ENCODE measurements at places on chromosomes 3 and 15.

- DNase-seq = no peak
Measured at GRCh38 chr3:187256051-187256616, 35.4 kb downstream of the MASP1 start.

GRCh38 chr3:33482111-33482521, 41.9 kb upstream of the UBP1 start:
- no peak for DNase-seq

DNA sequence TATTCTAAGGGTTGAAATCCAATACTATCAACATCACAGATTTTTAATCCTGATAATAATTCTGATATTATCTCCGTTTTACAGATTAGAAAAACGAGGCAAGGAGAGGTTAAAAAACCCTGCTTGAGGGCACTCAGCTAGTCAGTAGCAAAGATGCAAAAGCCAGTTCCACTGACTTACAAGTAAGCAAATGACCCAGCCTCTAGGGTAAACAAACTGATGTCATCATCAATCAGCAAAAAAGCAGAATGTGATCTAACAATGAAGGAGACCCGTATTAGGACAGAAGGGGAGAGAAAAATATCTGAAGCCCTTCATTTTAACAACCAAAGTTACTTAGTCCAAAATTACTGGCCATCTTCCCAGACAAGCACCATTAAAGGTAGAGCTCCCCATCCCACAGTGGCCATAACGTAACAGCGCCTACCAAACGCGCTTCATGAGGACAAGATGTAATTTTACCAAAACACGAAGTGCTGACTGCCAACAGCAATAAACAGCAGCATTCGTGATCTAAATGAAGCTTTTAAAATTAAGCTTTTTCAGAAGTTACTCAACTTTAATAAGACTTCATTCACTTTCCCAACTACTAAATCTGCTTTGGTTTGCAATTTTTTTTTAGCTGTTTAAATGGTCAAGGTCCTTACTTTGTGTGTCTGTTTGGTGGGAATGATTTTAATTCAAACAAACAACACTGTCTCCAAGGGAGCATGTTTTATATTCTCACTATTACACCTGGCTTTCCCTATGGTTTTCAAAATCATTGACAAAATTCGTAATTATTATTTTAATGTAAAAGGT, 176.6 kb downstream of the OSBPL10 start:
- DNase-seq = no peak

DNA sequence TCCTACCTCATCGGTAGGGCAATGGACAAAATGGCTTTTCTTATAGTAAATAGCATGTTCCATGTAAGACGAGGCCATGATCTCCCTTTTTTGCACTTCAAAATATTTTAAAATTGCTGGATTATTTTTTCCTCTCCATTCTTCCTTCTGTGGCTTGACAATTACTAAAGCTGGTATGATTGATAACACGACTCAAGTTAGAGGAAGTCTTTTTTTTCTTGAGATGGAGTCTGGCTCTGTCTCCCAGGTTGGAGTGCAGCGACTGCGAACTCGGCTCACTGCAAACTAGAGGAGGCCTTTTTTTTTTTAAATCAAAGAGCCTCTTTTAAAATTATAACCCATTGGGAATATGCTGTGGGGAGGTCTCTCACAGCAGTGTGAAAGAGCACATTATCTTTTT, 124.5 kb upstream of the TBL1XR1 start:
- no peak for DNase-seq

DNA sequence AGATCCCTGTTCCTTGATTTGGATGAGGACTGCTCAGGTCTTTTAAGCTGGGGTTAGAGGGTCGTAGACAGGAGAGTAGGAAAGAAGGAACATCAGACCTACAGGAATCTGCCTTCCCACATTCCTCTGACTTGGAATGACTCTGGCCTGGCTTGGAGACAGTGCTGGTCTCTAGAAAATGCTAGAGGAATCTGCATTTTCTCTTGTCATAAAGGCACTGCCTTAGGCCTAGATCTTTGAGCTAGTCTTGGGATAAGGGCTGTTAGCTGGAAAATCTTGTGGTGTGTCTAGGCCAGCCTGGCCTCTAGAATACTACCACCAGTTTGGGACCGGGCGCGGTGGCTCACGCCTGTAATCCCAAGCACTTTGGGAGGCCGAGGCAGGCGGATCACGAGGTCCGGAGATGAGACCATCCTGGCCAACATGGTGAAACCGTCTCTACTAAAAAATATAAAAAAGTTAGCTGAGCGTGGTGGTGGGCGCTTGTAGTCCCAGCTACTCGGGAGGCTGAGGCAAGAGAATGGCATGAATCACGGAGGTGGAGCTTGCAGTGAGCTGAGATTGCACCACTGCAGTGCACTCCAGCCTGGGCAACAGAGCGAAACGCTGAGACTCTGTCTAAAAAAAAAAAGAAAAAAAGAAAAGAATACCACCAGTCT, 17.3 kb upstream of the BSN start:
- no peak for DNase-seq

DNA sequence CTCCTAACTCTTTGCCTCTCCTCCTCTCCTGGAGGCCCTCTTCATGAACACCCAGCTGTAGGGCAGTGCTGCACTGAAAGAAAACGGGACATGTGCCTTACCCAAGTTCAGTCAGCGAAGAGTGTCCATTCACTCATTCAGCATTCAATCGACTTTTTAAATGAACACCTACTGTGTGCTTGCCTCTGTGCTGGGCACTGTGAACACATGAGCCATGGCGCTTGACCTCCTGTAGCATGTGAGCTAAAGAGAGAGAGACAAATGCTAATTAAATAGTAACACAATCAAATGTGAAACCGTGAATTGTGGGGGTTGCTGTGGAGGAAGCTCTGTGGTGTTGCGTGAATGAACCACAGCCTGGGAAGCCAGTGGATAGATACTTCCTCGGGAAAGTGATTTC, 43.4 kb downstream of the ST6GAL1 start:
- DNase-seq = no peak

DNA sequence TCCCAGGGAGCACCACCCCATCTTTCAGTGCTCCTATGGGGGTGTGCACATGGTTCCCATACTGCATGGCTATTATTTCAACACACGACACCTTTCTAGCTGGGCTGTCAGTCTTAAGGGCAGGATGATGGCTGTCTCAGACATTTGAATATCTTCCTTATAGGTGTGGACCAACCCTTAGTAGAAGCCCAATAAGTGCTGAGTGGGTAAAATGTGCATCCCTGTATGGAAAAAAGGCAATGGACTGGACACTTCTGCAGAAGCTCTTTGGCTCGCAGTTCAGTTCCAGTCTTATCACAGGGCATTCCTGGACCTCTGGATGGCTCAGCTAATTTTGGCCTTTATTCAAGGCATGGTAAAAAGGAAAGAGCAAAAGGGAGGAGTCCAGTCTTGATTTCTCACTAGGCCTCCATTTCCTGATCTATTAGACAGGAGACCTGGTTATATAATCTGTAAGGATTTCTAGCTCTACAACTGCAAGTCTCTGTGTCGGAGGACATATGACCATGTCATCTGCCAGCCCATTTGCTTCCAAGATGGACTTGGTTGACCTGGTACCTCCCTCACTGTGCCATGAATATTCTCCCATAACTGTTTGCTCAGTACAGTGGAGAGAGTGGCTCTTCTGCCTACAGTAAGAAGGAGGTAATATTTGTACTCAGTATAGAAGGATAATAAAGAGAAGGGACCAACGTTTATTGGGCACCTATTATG, 53.8 kb upstream of the RASGRP1 start:
- no peak for DNase-seq

GRCh38 chr15:80557441-80558234, 137.5 kb upstream of the ABHD17C start:
- no peak for DNase-seq

GRCh38 chr3:39323494-39323893, 6.0 kb upstream of the CCR8 start:
- DNase-seq = no peak

DNA sequence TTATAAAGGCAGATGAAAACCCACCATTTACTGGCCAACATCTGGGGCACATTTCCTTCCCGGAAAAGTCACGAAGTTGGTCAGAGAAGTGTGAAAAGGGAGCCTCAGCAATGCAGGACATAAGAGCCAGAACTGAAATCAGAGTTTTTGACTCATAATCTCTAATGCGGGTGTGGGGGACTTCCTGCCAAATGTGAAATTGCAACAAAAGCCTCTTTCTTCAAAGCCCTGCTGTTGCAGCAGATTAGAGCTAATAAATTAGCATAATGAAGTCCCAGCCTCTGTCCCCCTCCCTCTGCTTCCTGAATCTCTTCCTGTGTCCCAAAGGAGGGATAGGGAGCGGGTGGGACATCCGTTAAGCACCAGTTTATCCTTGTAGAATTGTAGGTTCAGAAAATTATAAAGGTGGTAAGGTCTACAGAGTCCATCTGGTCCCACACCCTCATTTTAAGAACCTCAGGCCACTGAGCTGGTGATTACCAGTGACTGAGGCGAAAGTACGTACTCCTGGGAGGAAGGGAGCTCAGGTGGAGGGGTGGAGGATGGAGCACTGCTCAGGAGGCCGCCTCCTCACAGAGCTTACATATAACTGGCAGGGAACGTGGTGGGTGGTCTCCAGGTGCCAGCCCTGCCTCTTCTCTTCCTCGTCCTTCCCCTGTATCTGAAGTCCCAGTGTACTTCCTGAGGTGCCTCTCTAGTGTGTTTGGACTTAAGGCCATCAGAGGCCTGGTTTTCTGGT, 35.0 kb downstream of the ST6GAL1 start:
- no peak for DNase-seq

GRCh38 chr3:157151627-157152026, 8.3 kb downstream of the CCNL1 start:
- DNase-seq = no peak

DNA sequence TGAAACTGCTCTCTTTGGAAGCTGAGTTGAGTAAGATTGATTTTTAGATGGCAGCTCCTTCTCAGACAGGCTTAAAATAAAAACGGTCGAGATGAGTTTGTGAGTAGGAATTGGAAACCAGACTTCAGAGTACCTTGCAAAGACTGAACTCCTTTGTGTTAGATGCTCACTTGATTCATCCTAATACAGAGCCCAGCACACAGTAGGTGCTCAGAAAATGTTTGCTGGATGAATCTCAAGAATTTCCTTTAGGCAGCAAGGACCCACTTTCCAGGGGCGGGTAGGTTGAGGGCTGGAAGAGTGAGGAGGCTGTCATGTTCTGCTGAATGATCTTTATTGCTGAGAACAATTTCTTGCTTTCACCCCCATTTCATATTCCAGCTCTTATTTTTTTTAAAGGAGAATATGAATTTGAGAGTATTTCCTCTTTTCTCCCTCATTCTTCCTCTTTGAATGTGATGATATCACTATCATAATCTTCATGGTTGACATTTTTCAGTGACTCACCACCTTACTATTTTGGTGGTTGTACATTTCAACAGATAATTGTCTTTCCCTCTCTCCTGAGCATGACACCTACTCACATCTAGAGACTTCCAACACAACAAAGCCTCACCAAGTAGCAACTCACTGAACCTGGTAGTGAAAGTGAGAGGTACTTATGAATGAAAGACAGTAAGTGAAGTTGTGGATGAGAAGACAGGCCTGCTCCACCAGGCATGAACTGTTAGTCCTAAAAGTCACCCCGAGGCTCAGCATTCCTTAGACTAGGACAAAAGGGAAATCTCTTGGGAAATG, 113.3 kb downstream of the PDCD6IP start:
- no peak for DNase-seq

DNA sequence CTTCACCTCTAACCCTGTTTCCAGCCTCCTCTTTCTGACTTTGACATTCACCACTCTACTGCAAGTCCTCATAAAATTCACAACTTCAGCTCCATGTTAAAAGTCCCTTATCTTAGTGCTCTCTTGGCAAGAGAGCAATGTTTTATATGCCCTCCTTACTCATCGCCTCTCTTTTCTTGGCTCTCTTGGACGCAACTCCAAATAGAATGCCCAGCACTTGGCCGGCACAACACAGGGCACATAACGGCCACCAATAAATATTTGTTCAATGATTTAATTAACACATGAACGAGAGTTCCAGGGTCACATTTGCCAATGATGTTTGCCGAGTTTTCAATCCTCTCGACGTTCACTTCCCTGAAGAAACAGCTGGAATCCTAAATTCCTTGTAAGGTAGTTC, 401.4 kb downstream of the ROBO1 start:
- DNase-seq = no peak

GRCh38 chr3:8319935-8320634, 181.5 kb upstream of the LMCD1 start:
- no peak for DNase-seq

DNA sequence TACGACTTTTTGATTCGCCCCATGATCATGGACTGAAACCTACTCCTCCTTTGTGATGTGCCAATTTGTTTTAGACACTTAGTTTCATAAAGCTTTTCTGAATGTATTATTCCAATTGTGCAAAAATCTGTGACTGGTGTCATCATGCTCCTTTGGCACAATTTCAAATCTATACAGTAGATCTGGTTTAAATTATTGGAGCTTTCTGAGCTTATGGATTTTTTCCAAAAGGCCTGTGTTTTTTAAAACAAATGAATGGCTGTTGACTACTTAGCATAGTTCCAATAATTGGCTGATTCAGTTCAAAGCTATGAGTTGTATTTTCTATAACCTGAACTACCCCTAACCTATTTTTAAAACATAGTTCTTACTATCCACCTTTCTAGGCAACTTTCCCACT, 282.7 kb downstream of the CNTN3 start:
- DNase-seq = no peak

- no peak for DNase-seq
Measured at GRCh38 chr3:186609247-186609868, 3.5 kb upstream of the AHSG start.

DNA sequence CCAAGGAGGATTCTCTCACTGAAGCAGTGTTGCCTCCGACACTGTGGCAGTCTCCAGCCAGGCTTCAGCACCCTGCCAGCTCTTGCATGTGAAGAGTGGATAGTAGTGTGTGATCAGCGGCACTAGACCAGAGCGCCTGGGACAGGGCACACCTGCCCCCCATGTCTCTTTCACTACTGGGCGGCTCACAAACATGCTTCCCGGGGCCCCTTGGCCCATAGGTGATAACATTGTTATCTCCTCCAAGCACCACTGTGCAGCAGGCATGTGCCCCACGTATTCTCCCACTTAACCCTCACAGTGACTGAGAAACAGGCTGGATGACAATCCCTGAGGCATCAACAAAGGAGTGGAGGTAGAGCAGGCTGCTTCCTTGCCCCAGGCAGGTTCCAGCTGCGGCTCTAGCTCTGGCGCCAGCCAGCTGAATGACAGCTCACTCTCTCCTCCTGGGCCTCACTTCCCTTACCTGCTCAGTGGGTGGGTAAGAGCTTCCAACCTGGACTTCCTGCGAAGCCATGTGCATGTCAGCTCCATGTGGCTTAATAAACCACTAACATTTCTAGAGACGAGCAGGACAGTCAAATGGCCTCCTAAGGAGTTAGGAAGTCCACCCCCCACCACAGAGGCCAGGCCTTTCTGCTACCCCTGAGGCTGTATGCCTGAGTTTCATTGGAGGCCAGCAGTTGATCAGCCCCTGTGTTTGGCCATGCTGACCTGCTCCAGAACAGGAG, 37.8 kb downstream of the KLF13 start:
- DNase-seq = no peak

DNA sequence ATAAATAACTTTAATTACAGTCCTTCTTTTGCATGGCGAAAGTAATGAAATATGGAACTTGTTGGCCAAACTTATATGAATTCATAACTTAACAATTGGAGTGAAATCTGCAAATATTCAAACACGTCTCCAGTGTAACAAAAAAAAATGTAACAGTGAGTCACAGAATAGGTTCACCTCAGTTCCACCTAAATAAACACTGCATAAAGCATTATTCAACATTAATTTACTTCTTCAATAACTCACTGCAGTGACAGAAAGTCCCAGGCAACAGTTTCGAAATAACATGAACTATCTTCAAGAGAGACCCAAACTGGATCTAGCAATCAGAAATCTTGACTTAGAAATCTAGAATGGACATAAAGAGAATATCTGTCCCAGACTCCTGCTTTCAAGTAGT, 75.6 kb downstream of the GMNC start:
- no peak for DNase-seq

All from NCI-H1694 treated with DMSO at 0.1 percent for 48 hours (cell line).